Epithelial cell of proximal tubule (primary cell): ENCODE measurements at places on chromosomes 13 and 19. TPM values are rescaled to one million over a fixed set of nuclear protein-coding genes. Genes with fewer than 3 reads are reported as not detected.

DNA sequence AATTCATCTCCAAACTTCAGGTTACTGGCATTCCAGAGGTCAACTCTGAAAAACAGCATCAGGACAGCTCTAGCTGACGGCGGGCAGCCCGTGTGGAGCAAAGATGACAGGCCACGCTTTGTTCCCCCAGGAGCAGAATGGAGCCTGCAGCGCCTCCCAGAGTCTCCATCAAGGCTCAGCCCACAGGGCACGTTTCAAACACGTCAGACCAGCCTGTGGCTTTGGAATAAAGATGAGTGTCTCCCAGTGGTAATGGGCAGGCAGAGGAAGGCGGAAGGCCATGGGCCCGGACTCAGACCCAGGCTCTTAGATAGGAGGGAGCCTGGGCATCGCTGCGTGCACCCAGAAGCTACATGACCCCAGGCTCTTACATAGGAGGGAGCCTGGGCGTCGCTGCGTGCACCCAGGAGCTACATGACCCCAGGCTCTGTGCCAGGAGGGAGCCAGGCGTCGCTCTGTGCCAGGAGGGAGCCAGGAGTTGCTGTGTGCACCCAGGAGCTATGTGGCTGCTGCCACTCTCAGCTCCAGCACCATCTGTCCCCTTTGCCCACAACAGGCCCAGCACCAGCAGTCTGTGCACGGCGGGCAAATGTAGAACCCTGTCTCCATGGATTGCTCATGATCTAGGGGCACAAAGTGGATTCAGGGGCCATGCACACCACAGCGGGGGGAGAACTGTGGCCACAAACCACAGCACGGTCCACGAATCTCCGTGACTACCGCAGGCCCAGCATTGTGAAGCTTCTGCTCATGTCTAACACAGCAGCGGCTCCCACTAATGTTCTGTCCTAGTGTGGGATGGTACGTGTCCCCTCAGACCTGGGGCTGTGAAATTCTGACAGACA is 47.8 kb upstream of the C13orf46 start:
- no peak for DNase-seq

- DNase-seq: no peak
These were observed 9.9 kb upstream of the SELENOW start for GRCh38 chr19:47768604-47769003.

- DNase-seq: no peak
These were observed 1.1 kb downstream of the FPR1 start for GRCh38 chr19:51750400-51751094.

DNA sequence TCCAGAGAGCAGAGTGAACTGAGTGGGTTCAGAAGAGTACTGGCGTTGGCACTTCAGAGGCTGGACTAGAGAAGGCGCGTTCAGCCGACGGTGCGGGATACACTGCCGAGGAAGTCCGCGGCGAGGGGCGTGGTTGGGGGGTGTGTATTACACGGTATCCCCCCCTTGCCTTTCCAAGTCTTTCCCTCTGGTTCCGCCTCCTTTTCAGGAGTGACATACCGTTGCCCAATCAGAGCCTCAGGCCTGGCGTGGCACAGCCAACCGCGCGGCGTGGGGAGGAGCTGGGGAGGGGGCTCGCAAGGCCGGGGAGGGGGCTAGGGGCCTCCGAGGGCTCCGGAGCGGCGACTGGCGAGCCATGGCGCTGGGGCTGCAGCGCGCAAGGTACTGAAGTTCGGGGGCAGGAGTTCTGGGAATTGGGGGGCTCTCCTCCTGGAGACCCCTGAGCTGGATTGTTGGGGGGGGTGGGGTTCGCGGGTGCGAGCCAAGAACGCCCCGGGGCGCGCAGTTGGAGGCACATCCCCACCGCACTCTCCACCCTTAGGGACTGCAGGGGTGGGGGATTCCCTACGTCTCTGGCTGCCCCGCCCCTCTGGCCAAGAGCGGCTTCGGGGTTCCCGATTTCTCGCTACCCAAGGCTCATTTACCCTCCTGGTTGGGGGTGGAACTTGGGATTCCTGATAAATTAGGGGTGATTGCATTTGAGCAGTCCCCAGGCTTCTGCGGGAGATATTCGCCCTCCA is at the start of gene HIF3A:
HIF3A (plus strand) TSS at position 321 of the 740 bp plus-strand sequence; CDS start at position 356, 35 bp downstream.
- no peak for DNase-seq

The SLC17A7 gene
- not detected in 2 replicates for total RNA-seq
